ENCODE measurements at places on chromosomes 4 and X.

DNA sequence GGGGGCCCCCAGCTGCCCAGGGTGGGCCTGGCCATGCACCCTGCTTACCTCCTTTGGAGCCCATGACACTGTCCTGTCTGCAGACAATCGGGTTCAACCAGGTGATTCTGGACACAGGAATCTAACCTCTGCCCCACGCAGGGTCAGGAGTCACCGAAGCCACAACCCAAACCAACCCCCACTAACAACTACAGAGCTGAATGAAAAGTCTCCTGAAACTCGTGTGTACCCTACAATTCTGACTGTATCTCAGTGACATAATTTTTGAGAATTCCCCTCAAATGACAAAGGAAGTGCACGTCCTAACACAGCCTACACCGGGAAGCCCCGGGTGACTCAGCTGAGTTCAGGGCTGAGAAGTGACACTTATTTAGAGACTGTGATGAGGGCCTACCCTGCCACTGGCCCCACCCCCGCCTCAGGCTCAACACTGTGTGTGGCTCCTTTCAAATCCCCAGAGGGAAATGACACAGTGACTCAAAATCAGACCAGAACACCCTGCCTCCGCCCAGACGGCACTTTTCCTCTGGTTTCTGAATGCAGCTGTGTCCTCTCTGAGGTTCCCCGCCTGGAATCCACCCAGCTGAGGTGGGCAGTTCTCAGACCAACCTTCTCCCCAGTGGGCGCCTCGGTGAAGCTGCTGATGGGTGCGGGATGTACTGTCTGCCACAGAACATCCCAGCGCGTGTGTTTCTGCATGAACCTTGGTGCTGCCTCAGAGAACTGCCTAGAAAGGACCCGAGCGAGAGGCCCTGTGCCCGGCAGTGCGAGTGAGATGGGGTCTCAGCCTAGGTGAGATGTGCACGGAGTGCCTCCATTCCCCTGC lies 9.9 kb downstream of the TNIP2 start:
- DNase-seq = no peak

DNA sequence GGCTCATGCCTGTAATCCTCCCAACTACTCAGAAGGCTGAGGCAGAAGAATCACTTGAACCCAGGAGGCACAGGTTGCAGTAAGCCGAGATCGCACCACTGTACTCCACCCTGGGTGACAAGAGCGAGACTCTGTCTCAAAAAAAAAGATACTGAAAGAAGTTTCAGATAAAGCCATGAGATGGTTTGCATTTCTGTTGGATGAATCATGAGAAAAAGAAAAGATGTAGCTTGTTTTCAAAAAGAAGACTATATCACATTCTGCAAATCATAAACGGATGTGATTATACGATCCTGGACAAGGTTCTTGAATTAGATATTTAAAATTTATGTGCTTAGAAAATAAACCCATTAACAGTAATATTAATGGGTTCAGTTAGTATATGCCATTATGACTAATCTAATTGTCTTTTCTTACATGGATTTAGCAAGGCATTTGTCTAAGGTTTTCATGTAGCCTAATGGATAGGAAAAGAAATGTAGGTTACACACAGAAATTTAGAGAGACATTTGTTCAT lies 345.9 kb downstream of the SLC7A11 start:
- DNase-seq = no peak

- DNase-seq = no peak
Observed at GRCh38 chrX:19569930-19570329, 54.6 kb upstream of the MAP3K15 start.

DNA sequence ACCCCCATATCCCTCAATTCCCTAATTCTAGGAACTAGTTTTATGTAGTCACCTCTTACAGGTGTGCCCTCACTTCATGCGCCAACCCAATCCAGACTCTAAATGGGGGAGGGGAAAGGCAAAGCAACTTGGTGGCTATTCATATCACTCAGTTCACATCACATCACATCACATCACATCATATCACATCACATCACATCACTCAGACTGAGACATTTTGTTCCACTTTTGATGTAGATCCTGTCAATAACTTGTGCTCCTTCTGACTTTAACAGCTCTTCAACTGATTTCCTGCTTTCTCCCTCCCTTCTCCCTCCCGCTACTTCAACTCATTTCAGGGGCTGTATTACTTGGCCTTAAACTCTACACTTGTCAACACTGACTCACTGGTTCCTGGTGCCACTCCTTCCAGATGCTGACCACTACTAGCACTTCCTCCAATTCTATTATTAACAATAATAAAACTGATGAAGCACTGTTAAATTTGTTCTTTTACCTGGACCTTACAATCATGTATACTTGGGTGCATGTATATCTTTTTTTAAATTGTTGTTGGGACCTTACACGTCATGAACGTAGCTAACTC lies 29.1 kb upstream of the PLS3 start:
- no peak for DNase-seq

DNA sequence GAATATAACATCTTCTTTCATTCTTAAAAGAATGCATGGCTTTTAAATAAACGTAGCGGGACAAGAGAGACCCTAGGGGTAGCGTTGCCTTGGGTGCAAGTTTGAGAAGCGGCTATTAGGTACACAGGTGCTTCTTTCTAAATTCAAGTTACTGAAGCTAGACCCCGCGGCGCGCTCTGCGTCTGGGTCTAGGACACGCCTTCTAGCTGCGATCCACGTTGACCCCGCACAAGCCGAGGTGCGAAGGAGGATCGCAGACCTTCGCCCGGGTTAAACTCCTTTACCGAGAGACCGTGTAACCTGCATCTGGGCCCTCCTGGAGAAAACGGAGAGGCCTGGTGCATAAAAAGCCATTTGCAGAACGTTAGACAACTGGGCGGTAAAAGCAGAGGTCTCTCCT lies 25.5 kb upstream of the EXOC1L start:
- DNase-seq = no peak

DNA sequence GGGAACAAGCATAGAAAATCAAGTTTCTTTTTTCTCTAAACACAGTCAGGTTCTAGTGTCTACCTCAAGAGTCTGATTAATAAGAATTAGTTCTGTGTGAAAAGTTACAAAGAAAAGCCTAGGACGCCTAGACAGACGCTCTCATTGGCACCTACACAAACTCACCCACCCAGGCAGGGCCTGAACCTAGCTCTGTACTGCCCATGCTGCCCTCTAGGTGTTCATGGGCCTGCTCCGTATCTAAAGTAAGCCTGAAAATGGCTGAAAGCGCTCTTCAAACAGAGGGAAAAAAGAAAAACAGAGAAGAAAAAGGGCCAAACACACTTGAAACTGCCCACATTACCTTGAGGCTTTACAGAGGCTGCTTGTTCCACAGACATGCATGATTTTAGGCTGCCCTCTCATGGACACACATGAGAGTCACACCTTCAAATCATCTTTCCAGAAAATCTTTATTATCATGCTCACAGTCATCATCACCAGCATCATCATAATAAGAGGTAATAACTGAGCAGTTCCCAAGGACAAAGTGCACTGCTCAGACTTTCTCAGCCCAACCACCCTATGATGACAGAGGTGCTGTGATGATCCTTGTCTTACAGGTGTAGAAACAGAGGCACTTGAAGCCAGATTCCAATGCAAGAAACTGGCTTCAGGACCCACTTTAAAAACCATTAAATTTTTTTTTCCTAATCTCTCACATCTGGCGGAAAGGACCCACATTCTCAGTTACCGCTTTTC lies 49.6 kb downstream of the MAP7D2 start:
- peak; percentile 6 for DNase-seq

- DNase-seq = no peak
Observed at GRCh38 chrX:80876877-80877276, 67.2 kb upstream of the BRWD3 start.

GRCh38 chr4:16843831-16844508 lies 54.5 kb downstream of the LDB2 start:
- no peak for DNase-seq

- DNase-seq = no peak
Observed at GRCh38 chr4:46931981-46932380, 22.9 kb upstream of the COX7B2 start.

GRCh38 chr4:128468123-128468989 lies 180.7 kb upstream of the PGRMC2 start:
- DNase-seq = peak; percentile 28

- no peak for DNase-seq
Observed at GRCh38 chr4:96448315-96448872, 608.5 kb downstream of the PDHA2 start.

DNA sequence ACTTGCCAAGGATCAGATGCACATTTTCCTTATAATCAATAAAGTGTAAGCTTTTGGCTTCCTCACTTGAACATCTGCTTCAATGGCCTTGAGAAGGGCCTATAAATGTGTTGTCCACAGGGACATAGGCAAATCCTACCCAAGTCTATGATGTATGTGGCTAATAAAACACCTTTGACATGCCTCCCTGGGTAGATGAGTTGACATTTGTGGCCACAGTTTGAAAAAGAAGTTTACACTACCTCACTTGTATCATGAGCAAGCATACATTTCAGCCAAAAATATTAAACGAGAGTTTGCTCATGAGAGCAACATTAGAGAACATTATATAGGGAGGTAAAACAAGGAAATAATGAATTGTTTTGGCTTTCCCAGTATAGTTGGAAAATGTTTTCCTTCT lies 1067.7 kb downstream of the C4orf33 start:
- no peak for DNase-seq

- no peak for DNase-seq
Observed at GRCh38 chr4:30716158-30716557, 4.0 kb upstream of the PCDH7 start.

- no peak for DNase-seq
Observed at GRCh38 chr4:183945741-183946140, 40.6 kb downstream of the STOX2 start.

- DNase-seq = no peak
Observed at GRCh38 chr4:25919676-25920075, 5.7 kb downstream of the SMIM20 start.

DNA sequence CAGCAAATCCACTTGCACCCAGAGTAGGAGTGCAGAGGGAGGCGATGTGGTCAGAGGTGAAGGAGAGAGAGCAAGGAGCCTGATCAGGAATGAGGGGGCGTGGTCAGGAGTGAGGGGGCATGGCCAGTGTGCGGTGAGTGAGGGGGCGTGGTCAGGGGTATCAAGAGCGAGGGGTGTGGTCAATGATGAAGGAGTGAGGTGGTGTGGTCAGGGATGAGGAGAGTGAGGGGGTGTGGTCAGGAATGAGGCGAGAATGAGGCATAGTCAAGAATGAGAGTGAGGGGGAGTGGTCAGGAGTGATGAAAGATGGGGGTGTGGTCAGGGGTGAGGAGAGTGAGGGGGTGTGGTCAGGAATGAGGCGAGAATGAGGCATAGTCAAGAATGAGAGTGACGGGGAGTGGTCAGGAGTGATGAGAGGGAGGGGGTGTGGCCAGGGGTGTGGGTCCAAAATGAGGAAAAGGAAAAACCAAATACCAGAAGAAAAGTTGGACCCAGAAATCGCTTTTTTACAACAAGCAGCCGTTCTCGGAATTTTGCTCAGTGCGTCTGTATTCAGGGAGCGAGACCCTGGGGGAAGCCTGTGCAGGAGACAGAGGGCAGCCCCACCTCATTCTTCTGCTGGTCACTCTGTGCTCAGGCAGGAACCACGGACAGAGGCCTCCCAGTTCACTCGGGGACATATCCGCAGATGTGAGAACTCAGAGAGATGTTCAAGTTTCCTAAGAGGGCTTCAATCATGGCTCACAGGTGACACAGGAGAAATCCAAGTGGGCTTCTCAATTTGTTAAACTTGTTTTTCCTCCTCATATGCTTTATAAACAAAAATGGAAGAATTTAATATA lies 47.5 kb downstream of the MAGEA1 start:
- peak; percentile 17 for DNase-seq

DNA sequence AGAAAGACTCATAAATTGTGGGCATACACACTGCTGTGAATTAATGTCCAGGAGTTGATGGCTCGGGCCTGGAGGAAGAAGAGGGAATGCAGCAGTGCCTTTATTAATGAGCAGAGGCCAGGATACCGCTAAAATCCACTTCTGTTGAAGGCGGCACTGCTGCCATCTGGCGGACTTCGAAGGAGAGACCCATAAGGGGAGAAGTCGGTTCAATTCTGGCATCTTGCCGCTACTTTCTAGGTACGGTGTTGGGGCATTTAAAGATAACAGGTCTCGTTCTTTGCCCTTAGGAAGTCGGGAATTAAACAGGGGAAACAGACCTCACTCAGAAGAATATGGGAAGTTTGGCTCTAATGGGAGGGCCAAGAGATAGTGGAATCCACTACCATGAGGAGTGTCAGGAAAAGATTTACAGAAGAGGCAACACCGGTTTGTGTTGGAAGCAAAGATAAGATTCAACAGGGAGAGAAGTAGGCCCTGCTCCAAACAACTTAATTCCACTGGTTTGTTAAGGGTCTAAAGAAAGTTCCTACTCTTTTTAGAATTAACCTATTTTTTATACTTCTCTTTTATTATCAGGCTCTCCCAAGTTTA lies 133.6 kb upstream of the GIMD1 start:
- peak; percentile 20 for DNase-seq

DNA sequence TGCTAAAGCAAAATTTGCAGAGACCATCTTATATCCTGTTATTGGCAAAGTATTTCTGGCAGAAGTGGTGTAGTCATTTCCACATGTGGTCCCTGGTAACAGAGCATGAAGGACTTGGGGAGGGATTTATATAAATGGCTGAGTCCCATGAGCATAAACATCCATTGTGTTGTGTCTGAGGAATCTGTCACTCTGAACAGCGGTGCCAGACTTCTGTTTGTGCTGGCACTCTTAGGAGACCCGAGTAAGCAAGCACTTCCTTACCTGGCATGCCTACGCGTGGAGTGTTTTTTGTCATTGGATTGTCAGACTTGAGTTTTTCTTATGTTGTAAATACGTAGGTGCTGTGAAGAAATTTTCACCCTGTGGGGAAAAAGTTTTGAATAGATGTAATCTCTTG lies 285.9 kb downstream of the ARHGAP10 start:
- DNase-seq = no peak

- DNase-seq = peak; percentile 84
Observed at GRCh38 chr4:10106421-10107039, 10.1 kb downstream of the WDR1 start.
